ENCODE measurements at places on chromosomes 7 and 10.

DNA sequence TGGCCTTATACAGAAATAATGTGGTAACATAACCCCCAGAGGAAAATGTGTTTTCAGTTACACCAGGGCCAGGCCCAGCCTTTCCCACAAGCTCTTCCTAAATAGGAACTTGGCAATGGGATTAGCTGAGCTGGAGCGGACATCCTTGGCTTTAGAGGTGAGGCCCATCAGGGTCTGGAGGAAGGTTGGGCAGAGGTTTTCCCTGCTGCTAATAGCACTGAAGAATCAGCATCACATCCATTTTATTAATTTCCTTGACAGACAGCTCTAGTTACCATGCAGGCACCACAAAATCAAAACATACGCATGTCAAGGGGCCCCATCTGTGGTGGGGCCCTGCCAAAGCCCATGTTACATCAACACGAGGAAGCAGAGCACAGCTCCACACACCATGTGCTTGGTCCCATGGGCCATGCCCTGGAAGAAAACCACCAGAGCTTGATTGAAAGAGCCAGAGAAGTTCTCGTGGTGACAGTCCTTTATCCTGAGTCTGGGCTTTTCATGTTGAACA, 566.6 kb downstream of the KCNMA1 start:
- DNase-seq: no peak

- no peak for DNase-seq
Measured at GRCh38 chr10:114471906-114472876, 67.9 kb upstream of the AFAP1L2 start.

DNA sequence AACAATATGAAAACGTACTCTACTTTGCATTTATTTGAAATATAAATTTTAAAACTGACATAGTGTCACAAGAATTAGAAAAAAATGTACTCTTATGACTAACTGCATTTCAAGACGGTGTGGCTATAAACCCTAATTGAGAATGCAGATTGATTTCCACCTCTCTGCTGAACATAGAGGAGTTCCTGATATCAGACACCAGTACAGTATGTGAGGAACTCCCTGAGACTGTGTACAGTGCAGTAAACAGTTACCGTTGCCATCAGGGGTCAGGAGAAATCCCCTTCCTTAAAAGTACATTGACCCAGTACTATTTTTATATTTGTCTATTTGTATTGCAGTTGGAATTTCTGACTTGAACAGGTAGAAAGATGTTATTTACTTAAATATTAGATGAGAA, 61.8 kb upstream of the DKK1 start:
- no peak for DNase-seq

GRCh38 chr7:23893942-23894891, 184.2 kb downstream of the STK31 start:
- no peak for DNase-seq

All from GOT3 (cell line).